CD4-positive, alpha-beta T cell treated with Interleukin-15 for 1 hour (primary cell): ENCODE measurements at places on chromosomes 3 and 15.

- DNase-seq = no peak
Observed at GRCh38 chr3:25493246-25493645, 65.2 kb downstream of the RARB start.

DNA sequence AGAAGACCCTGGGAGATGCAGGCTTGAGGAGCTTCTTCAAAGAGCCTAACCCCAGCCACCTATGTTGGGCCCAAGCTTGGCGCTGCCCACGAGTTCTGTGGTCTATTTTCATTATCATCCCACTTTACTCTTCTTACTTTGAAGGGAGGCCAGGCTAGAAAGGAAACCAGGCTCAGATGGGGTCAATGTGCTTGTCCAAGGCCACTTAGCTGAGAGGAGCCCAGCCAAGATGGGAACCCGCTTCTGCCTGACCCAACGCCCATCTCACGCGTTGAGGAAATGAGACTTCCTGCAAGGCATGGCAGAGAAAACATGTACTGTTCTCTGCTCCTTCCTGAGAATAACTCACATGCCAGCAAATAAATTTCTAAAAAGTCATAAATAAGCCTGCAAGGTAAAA is 486.3 kb upstream of the PROK2 start:
- peak; percentile 22 for DNase-seq

- DNase-seq = no peak
Observed at GRCh38 chr3:174215456-174215855, 643.7 kb upstream of the NAALADL2 start.

- no peak for DNase-seq
Observed at GRCh38 chr3:160393346-160394008, 5.5 kb downstream of the IFT80 start.

DNA sequence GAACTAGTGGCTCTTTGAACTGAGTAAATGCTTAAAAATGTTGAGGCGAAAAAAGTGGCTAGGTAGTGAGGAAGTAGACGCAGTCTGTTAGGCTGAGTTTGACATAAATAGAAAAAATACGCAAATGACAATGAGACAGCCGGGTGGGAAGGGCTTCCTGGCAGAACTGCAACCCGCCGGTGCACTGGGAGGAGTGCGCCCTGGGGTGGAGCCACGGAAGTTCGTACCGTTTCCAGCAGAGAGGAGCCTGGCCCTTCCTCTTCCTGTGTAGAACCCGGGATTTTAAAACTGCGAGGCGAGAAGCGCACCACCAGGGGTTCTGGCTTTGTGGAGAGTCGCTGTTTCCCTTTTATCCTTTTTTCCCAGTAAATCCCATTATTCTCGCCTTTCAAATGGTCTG is 602.6 kb downstream of the PYDC2 start:
- peak; percentile 18 for DNase-seq

DNA sequence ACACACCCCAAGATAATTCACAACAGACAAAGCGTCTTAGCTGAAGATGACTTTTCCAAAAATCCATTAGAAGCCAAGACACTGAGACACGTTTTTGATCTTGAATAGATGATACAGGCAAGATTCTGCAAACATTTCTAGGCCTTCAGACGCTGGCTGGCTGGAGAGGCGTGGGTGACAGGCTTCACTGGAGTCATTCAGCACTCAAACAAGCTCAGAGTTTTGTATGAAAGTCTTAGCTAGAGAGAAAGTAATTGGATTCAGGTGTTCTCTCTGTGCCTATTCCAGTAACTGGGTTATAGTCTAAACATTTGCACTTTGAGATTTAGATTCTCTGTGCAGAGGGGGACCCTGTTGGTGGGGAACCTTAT is 147.7 kb upstream of the BHLHE40 start:
- no peak for DNase-seq

- DNase-seq = no peak
Observed at GRCh38 chr3:190847436-190847835, 15.1 kb downstream of the GMNC start.

GRCh38 chr15:25529774-25530173 is 91.0 kb upstream of the UBE3A start:
- no peak for DNase-seq

GRCh38 chr3:123122525-123123315 is 55.9 kb downstream of the PDIA5 start:
- DNase-seq = no peak

DNA sequence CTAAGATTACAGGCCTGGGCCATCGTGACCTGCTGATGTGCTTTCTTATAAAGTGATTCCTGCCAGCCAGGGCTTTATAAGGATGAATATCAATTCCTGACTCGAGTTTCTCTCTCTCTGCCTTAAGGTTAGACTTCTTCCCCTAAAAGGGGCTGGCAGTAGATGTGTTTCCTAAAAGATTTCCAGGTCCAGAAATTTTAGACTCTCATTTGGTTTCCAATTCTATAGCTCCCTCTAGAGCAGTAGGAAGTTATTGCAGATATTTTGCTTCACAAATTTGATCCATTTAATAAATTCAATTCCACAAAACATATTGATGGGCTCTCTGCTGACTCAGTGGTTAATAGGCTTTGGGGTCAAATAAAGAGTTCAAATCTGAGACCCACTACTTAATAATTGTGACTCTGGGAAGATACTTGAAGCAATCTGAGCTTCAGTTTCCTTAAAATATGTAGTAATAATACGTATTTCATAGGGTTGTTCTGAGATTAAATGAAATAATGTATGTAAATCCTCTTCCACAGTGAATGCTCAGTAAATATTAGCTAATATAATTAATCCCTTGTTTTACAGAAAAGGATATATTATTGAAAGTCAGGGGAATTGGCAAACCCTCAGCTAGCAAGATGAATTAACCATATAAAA is 2.1 kb downstream of the TRIM69 start:
- no peak for DNase-seq

DNA sequence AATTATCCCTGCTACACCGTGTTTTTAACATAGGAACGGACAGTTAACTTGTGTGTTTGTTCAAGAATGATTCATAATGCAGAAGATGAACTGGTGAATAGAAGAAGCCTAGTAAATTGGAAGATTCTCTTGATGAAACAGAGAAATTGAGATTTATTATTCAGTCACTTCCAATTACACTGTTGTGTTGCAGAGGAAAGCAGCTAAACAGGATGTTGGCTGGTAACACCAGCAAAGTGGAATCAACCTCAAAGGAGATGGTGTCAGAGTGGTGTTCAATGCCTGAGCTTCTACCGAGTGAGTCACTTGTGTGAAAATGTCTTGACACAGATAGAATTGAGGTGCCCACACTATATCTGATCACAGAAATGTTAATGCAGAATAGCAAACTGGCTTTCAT is 399.6 kb downstream of the LPP start:
- DNase-seq = peak; percentile 31

DNA sequence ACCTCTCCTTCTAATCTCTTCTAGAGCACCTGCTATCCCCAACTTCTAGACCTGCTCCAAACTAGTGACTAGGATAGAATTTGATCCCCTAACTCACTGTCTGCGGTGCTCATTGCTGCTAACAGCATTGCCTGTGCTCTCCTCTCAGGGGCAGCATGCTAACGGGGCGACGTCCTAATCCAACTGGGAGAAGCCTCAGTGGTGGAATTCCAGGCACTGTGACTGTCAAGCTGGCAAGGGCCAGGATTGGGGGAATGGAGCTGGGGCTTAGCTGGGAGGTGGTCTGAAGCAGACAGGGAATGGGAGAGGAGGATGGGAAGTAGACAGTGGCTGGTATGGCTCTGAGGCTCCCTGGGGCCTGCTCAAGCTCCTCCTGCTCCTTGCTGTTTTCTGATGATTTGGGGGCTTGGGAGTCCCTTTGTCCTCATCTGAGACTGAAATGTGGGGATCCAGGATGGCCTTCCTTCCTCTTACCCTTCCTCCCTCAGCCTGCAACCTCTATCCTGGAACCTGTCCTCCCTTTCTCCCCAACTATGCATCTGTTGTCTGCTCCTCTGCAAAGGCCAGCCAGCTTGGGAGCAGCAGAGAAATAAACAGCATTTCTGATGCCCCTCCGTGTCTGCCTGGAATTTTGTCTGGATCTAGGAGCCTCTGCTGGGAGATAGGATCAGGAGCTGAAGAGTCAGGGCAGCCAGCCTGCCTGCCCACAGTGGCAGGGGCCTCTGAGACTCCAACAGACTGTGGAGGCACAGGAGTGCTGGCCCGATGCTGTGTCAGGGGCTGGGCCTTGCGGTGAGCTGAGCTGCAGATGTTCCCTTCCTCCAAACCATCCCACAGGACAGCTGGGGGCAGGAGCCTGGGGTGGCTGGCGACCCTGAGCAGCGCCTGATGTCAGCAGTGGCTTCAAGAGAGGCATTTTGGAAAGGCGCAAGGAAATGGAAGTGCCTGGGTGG is 3.0 kb downstream of the ISLR start:
- no peak for DNase-seq

DNA sequence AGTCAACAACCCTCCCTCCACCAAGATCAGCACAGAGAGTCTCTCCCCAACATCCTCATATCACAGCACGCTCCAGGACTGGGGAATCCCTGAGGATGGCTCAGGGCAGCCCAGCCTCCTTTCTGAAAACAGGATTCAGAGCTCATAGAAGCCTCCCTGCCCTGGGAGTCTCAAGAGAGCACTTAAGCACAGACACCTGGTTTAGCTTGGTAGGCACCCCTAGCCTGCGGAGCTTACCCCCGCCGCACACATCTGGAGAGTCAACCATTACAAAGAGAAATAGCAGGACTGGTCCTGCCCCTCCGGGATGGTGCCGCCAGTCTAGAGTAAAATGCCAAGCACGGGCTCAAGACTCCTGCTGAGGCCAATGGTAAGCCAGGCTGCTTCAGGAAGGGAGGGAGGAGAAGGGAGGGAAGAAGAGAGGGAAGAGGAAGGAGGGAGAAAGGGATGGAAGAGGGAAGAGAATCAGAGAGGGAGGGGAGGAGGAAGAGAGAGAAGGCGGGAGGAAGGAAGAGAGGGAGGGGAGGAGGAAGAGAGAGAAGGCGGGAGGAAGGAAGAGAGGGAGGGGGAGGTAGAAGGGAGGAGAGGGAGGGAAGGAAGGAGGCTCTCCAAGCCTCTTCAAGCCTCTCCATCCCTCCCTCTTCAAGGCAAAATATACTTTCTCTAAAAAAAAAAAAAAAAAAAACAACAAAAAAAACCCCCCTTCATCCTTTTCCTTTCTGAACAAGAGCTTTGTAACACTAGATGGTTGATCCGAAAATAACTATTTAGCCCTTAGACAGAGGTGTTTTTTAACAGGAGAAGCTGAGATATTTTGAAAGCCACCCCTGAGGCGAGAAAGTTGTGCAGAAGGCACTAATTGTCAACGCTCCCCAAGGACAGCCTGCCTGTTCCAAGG is 278.6 kb upstream of the TLE3 start:
- no peak for DNase-seq

DNA sequence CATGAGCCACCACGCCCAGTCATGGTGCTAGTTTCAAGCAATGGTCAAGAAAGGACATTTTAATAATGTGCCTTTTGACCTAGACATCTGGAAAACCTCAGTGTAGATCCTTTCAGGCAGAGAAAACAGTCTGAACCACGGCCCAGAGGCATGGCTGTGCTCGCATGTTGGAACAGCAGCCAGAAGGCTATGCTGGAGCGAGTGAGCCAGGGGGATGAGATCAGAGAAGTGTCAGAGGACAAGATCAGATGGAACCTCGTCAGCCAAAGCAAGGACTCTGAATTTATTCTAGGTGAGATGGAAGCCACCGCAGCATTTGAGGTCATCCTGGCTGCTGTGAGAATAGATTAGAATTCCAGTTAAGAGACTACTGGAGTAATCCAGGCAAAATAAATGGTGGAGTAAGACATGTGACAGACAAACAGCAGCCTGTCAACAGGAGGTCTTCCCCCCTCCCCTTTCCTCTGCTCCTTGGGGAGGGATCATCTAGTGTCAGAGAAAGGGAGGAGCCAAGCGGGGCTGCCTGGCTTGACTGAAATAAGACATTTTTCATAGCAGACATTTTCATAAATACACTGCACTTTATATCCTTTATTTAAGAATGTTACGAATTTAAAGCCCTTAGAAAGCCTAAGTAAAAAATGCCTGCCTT is 40.4 kb upstream of the ACKR4 start:
- no peak for DNase-seq

GRCh38 chr3:104286645-104287044 is 1080.1 kb upstream of the ALCAM start:
- DNase-seq = no peak

DNA sequence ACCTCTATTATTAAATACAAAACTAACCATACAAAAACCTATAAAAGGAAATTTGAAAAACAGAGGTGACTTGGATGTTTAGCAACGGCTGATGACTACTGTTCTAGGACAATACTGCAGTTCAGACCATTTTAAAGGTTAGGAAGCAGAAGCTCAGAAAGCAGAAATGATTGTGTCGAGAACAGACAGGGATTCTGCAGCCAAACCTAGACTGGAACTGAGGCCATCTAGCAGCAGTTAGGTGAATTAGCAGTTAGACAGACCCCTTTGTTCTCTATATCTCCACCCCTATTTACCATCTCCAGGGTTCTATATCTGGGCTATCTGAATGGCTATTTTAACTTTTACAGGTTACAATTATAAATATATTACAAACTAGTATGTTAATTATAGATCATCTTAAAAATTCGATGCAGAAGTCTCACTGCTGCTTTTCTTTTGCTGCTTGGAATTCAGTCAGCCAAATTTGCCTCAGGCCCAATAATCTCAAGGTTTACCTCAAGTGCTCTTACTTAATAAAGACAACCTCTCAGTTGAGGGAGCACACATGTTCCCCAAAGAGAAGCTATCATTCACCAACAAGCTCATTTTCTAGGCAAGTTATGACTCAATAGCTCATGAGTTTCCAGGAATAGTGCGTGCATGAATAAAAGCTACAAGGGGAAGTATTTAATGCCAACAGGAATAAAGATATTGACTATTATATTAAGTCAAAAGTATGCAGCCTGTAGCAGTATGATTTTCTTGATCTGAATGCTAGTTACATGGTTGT is 9.3 kb upstream of the IL1RAP start:
- DNase-seq = no peak

GRCh38 chr3:113186566-113186965 is 24.8 kb upstream of the BOC start:
- no peak for DNase-seq

DNA sequence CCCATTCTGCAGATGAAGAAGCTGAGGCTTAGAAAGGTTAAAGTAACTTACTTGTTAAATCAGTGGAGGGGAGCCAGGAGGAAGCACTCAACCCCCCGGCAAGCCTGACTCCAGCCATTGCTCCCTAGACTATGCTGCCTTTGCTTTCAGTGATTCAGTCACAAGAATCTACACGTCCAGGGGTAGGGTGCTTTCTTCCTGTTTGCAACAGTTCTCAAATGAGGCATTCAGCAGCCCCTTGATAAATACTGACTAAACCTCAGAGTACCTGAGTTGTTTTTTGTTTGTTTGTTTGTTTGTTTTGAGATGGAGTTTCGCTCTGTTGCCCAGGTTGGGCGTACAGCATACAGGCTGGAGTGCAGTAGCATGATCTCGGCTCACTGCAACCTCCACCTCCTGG is 28.6 kb downstream of the MAGEF1 start:
- no peak for DNase-seq

DNA sequence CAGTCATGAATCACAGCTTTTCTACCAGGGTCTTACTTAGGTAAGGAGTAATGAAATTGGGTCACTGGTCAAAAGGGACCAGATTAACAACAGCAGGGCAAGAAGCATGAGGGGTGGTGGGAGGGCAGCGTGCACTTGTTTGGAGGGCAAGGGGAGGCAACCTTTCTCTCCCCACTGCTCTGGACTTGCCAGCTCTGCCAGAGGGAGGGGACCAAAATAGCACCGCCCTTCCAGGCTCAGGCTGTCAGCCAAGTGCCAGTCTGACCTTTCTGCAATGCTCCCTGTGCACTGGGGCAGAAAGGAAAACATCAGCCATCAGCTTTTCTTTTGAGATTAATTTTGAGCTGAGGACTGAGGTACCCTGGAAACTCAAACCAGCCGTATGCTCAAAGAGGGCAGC is 4.5 kb upstream of the ULK3 start:
- no peak for DNase-seq

- DNase-seq = no peak
Observed at GRCh38 chr3:73781541-73781940, 156.8 kb upstream of the PDZRN3 start.
